Lung (tissue), 17 donors: ENCODE measurements at places on chromosomes 1 and 21.

DNA sequence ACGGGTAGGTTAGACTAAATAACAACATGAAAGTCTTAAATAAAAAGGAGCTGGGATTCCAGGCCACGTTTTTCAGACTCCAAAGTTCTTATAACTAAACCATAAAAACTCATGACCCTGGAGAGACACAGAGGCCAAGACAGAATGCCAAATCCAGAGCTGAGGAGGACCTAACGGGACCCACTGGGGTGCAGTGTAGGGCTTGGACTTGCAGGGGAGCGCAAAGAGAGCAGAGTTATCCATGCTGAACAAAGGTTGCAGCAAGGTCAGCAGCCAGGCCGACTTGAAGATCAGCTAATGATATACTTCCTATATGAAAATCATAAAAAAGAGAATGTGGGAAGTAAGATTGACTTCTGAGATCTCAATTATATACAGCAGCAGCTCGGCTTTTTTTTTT lies 237.1 kb downstream of the TM2D1 start:
- no peak for DNase-seq

DNA sequence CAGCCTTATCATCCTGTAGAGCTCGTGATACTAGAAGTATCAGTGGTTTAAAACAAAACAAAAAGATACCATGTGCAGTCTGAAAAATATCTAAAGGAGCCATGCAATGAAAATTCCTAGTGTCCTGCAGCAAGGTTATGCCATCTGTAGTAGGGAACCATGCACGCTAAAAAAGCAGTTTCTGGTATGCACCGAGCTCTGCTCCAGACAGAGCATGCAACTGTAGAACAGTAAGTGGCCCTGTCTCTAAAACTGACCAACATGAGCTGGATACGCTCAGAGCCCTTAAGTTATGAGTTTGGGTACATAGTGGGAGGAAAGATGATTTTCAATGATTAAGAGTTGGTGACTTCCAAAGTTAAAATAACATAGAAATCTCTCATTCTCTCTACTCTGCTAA lies 159.3 kb upstream of the ADAMTS5 start:
- no peak for DNase-seq

DNA sequence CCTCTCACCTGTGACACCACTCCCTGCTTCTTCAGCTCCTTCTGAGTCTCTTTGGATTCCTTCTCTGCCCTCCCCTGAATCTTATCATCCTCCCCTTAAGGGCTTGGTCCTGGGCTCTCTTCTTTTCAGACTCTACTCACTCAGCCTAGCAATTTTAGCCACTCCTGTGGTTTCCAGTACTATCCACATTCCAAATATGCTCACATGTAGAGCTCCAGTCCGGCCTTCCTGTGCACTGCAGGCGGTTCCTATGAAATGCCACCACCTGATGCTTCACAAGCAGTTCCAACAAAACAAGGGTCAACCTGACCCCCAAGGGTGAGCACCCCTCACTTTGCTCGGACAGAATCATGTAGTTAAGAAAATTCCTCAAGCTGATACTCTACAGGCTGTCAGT lies 35.9 kb downstream of the MAB21L3 start:
- DNase-seq, result no peak

DNA sequence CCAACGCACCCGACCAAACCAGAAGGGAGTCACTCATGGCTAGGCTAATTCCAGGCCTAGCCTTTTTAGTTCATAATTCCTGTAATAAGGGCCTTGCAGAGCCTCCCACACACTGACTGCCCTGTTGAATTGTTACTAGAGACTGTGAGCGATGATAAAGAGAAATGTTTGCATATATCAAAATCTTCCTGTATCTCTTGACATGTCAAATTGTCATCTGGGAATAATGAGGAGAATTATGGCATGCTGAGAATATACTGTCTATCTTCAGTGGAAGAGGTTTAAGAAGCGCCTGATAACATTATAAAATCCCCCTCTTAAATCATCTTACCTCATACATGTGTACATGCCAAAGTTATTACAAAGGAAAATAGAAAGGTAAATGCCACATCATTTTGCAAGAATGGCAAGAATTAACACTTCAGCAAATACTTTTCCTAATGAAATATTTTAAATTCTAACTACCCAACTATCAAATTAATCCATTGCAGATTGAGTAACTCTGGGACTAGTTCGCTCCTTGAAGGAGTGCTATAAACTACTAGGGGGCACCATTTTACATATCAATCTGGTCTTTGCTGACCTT lies 144.1 kb downstream of the CENPF start:
- no peak for DNase-seq

DNA sequence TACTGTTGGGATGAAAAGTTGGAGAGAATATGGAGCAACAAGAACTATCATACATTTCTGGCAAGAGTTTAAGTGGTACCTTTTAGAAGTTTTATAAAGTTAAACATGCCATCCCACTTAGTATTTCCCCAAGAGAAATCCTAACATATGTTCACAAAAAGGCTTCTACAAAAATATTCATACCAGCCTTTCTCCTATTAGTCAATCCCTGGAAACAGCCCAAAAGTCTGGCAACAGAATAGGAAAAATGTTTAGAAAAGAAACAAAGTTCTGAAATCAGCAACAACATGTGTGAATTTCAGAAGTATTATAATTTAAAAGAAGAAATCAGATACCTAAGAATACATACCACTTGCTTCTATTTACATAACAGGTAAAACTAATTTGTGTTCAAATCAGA lies 271.0 kb downstream of the DSCAM start:
- DNase-seq, result no peak

DNA sequence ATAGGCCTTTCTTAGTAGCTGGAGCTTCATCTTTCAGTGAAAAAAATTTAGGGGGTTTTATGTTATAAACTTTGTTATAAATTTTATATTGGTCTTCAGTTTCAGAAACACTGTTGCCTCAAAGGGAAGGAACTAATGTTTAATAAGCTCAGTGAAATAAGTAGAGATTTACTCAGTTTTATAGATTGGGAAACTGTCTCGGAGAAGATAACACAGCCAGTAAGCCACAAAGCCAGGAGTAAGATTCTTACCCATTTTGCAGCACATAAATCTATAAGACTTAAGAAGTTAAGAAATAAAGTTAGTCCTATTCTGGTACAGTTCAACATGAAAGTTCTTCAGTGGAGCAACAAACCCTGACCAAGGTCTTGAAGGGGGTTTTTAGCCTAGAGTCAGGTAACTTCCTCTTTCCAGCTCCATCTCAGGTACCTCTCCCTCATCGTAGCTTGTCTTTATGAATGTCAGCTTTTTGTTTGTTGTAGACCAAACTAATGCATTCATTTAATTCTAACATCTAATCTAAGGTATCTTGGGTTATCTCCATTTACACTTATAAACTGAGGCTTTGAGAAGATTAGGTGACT lies 3.3 kb downstream of the KPNA6 start:
- DNase-seq, result no peak

DNA sequence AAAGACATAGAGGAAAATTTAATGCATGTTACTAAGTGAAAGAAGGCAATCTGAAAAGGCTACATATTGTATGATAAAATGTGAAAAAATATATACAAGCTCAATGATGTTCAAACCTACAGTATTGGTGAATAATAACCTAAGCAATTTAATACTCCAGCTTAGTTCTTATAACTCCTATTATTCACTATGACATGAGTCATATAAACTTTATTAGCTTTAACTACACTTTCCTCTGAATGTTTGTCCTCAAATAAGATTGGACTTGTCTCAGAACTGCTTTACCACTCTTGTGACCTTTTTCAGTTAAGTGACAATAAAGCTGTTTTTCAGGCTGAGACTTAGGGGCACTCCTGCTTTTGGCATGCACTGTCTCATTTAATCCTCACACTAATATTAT lies 50.9 kb downstream of the CNST start:
- no peak for DNase-seq

GRCh38 chr21:46431448-46431847 lies 27.2 kb upstream of the DIP2A start:
- no peak for DNase-seq

- no peak for DNase-seq
Observed at GRCh38 chr1:48069662-48070395, 72.6 kb upstream of the TRABD2B start.

GRCh38 chr1:150663321-150663720 lies 33.6 kb downstream of the GOLPH3L start:
- DNase-seq, result no peak

DNA sequence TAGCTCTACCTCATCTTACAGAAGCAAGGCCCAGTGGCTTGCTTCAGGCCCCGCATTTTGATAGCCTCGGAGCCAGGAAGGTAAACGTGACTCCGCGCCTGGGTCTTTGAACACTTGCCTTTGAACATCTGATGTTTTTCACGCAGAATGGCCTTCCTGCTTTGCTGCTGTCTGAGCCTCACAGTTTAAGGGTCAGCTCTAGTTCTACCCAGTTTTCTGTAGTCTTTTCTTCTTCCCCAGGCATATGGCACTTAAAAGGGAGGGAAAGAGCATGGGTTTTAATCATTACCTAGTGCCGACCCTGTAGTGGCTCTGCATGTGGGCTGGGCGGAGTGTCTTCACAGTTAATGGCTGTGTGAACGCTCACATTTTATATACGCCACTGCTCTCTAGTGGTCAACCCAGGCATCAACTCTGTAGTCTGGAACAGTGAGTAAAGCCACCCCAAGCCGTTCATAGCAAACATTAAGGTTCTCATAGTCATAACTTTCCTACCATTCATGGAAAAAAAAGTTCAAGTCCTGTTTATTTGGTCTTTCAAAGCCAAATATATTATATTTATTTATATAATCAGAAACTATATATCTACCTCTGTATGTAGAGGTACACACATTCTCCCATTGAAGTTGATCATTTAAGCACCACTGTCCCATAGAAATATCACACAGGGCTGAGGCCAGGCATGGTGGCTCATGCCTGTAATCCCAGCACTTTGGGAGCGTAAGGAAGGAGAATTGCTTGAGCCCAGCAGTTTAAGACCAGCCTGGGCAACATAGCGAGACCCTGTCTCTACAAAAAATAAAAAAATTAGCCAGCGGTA lies 78.1 kb downstream of the IER5 start:
- DNase-seq, result peak; percentile 78

- no peak for DNase-seq
Observed at GRCh38 chr1:15075817-15076216, 77.7 kb upstream of the TMEM51 start.

DNA sequence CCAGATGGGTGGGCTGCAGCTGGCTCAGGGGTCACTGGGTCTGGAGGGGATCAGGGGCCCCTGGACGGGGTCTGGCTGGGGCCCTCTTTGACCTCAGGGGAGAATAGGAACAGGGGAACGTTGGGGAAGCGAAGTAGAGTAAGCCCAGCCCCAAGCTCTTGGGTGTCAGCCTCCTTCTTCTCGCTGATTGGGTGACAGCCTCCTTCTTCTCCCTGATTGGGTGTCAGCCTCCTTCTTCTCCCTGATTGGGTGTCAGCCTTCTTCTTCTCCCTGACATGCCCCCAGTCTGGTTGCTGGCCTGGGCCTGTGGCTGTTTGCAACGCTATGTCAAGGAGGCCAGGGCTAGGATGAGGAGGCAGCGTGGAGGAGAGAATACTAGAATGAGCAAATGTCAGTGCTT lies 76.7 kb upstream of the CASZ1 start:
- DNase-seq, result no peak

- DNase-seq, result no peak
Observed at GRCh38 chr1:37430103-37430985, 44.0 kb upstream of the ZC3H12A start.
